ENCODE measurements at places on chromosomes 5 and 9. TPM values are rescaled to one million over a fixed set of nuclear protein-coding genes. Genes with fewer than 3 reads are reported as not detected.

GRCh38 chr9:73537561-73537960 is 385.9 kb downstream of the ANXA1 start:
- H3K4me1 ChIP-seq: no peaks in the 10 kb centered on the region
- H3K27ac ChIP-seq: no peak overlapping the region
- no peak for DNase-seq
- no peaks in the 10 kb centered on the region for H3K27me3 ChIP-seq
- H3K4me3 ChIP-seq: no peak overlapping the region

GRCh38 chr5:38105801-38106200 is 152.6 kb upstream of the EGFLAM start:
- no peaks in the 10 kb centered on the region for H3K4me1 ChIP-seq
- no peak overlapping the region for H3K4me3 ChIP-seq
- H3K27ac ChIP-seq: peak overlapping the region; percentile 60
- no peaks in the 10 kb centered on the region for H3K27me3 ChIP-seq

DNA sequence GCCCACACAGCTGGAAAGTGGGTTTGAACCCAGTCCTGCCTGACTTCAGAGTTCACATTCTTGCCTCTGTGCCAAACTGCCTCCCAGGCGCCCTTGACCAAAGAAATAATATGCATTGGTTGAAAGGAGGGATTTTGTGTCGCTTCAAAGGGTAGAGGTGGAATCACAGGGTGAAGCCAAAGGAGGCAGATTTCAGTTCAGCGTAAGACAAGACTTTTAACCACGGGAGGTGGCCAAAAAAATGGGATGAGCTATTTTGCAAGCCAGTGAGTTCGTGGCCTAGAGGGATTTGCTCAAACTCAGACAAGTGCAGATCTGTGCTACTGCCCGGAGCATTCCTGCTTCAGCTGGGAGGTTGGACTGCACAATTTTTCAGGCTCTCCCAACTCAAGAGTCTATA is 57.6 kb upstream of the RANBP3L start:
- H3K27me3 ChIP-seq: no peaks in the 10 kb centered on the region
- peaks cover 2% of the 10 kb centered on the region for H3K4me1 ChIP-seq
- no peak overlapping the region for H3K27ac ChIP-seq
- no peak for DNase-seq
- H3K4me3 ChIP-seq: no peak overlapping the region

DNA sequence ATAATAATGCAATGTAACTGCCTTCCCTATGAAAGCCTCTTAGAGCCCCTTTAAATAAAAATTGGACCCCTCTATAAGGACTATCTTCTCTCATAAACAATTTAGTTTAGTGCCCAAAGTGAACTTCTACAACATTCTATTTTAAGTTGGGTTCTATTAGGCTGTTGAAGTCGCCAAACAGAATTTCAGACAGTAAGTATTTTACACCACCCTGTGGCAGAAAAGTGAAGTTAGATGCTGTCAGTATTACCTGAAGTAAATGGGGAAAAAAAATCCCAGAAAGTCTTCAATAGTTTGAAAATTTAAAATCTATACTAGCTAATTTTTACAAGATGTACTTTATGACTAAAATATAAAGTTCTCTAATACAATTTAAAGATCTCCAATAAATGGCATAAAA is 29.5 kb downstream of the CAAP1 start:
- H3K36me3 ChIP-seq: no peaks in the 10 kb centered on the region
- no peak overlapping the region for H3K4me3 ChIP-seq
- no peak overlapping the region for H3K27ac ChIP-seq
- DNase-seq: no peak
- H3K27me3 ChIP-seq: no peaks in the 10 kb centered on the region

- peak; percentile 90 for DNase-seq
- H3K27ac ChIP-seq: peak overlapping the region; percentile 54
- peak overlapping the region; percentile 58 for H3K4me3 ChIP-seq
- H3K27me3 ChIP-seq: no peaks in the 10 kb centered on the region
- no peaks in the 10 kb centered on the region for H3K36me3 ChIP-seq
These were observed 820 bp upstream of the CFAP90 start for GRCh38 chr5:7851617-7852289.

DNA sequence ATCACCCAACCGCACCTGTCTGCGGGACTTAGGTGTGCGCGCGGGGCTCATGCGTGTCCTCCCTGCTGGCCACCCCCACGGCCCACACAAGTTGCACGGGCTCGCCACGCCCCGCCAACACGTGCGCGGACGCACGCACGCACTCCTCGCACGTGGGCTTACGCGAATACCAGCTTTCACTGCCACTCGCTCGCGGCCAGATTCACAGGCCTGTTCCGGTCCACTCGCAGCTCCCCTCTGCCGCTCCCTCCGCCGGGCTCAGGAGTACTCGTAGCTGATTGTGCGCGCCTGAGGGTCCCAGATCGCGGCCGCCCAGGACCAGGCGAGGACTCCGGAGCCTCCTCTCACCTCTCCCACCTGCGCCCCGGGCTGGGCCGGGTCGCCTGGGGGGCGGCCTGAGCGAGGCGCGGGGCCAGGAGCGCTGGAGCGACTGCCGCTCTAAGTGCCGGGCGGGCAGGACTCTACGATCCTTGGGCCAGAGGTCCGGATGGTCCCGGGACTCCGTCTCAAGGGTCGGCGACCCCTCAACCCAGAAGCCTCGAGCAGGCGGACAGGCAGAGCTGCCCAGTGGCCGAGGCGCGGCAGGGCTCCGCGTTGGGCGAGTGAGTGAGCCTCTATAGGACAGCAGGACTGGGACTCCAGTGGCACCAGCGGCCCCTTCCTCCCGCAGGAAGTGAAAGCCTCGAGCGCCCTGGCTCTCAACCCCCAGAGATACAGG is 3.4 kb downstream of the PCDHGC5 start:
- no peak for DNase-seq
- no peak overlapping the region for H3K4me3 ChIP-seq
- no peak overlapping the region for H3K27ac ChIP-seq
- H3K4me1 ChIP-seq: no peaks in the 10 kb centered on the region

DNA sequence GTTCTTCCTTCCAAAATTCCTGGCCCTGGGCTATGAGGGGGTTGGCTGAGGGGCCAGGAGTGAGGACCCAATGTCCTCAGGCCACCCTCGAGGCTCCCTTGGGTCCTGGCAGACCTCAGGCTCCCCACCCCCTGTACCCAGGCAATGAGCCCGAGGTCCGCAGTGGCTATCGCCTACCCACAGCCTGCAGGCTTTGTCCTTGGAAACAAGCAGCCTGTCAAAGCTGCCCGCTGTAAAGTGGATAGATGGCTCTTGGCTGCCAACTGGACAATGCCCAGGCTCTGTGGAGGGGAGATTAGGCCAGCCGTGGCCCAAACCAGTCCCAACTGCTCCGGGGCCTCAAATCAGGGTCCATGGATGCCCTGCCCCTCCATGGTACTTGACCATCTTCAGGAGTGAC is 2.2 kb upstream of the ADGRD2 start:
- DNase-seq: no peak
- H3K4me3 ChIP-seq: no peak overlapping the region
- H3K27ac ChIP-seq: no peak overlapping the region
- H3K4me1 ChIP-seq: no peaks in the 10 kb centered on the region

DNA sequence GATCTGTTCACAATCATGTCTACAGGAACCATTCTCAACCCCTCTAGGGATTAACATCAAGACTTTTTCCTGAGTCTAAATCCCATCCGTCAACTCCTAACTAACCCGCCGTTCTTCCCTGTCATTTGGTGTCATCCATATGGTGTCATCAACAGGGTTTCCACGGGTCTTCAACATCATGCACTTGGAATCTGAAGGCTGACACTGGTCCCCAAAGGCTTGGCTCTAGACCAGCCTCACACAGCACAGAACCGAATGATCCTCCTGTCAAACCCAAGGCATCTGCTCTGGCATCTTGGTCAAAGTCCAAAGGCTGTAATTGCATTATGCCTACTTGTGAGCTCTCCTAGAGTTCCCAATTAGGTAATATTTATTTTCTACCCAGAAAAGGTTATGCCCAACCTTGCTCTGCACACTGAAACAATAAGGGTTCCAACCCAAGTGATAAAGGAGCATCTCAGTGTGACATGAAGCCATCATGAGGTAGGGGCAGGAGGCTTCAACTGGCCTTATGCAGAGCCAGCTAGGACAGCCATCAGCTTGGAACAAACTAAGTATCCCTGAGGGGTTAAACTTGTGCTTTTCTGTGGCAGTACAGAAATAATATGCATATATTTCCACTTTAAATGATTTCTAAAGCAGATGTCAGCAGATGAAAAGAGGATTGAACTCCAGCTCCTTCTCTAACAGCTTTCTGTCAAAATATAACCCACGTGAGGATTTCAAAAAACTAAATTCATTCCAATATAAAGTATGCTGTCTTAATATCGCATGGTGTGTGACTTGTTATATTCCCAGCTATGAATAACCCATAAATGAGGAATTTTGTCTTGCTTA is 13.9 kb downstream of the ENC1 start:
- H3K4me3 ChIP-seq: no peak overlapping the region
- H3K36me3 ChIP-seq: no peaks in the 10 kb centered on the region
- H3K4me1 ChIP-seq: no peaks in the 10 kb centered on the region
- no peak for DNase-seq
- no peak overlapping the region for H3K27ac ChIP-seq
- H3K27me3 ChIP-seq: no peaks in the 10 kb centered on the region

DNA sequence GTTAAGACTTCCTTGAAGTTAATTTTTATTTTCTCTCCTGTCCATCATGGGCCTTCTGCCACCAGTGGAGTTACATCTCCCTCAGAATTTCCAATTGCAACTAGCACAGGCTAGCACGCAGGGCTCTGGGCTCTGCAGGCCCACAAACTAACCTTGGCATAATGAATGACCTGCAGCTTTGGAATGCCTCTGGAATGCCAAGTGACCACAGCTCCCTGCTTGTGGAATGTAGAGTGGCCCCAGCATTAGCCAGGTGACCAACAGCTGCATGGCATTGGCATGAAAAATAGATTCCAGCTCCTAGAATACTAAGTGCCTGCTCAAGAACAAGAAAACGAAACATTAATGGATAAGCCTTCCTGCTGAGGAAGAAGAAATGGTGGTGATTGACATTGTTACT is 726.1 kb downstream of the BRINP1 start:
- H3K4me1 ChIP-seq: no peaks in the 10 kb centered on the region
- H3K36me3 ChIP-seq: no peaks in the 10 kb centered on the region
- H3K27me3 ChIP-seq: no peaks in the 10 kb centered on the region
- DNase-seq: no peak
- H3K27ac ChIP-seq: no peak overlapping the region
- no peak overlapping the region for H3K4me3 ChIP-seq

- no peaks in the 10 kb centered on the region for H3K27me3 ChIP-seq
- H3K4me1 ChIP-seq: no peaks in the 10 kb centered on the region
- DNase-seq: no peak
- H3K4me3 ChIP-seq: no peak overlapping the region
- H3K36me3 ChIP-seq: no peaks in the 10 kb centered on the region
- no peak overlapping the region for H3K27ac ChIP-seq
These were observed 7.0 kb downstream of the CCNJL start for GRCh38 chr5:160305319-160305718.

The SHISAL2B gene
- total RNA-seq: 2.0 TPM

The GARIN3 gene
- total RNA-seq: not detected

The TLR4 gene
- 1.2 TPM for total RNA-seq

The SPATA31A3 gene
- not detected for total RNA-seq

The OTP gene
- not detected for total RNA-seq

The BRINP1 gene
- total RNA-seq: not detected

The FAM153A gene
- total RNA-seq: 4.7 TPM
